ENCODE measurements at places on chromosomes 13 and 19.

- peak; percentile 75 for DNase-seq
Measured at GRCh38 chr13:51644654-51645053, 60.4 kb downstream of the WDFY2 start.

GRCh38 chr19:53982611-53983010 is 8.8 kb upstream of the CACNG6 start:
- DNase-seq, result peak; percentile 46

DNA sequence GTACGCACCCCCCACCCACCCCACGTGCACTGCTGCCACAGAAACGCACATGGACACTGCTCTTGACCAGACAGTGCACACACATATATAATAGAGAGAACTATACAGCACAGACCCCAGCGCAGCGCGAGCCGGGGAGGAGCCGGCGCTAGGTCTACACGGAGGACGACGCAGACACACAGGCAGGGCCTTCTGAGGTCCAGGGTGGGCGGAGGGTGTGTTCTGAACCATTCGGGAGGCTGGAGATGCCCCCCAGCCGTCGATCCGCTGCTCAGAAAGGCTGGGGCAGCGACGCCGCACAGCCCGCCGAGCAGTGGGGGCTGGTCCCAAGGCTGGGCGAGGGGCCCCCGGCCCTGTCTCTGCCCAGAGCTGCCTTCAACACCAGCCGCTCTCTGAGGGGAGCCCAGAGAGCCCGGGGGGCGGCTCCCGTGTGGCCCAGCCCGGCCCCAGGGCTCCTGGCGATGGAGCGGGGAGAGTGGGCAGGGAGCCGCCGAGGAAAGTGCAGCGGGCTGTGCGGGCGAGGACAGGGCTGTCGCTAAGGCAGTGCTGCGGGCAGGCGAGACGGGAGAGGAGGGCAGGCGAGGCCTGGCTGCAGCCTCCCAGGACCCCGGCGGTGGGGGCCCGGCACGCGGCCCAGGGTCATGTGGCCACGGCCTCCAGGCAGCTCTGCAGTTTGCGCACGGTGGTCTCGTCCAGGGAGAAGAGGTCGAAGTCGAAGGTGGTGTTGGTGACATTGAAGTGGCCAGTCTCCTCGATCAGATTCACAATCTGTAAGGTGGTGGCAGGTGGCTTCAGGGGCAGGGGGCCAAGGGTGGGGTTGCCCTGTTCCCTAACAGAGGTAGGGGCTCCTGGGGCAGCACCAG is 67.1 kb downstream of the MLLT1 start:
- no peak for DNase-seq

- DNase-seq, result no peak
Measured at GRCh38 chr19:17357724-17358123, 19.4 kb downstream of the PLVAP start.

DNA sequence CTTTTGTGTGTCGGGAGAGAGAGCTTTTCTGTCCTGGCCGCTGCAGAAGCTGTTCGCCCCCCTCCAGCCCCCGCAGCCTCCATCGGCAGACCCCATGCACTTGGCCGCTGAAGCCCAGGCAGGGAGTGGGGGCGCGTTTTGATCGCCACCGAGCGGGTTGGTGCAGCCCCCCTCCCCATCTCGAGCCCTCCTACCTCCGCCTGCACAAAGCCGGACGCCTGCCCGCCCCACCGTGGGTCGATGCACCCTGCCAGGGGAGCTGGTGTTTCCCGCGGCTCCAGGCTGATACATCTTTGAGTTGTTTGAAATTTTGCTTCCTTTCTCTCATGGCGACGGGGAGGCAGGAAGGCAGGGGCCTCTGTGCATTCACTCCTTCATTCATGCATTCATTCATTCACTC is 16.4 kb upstream of the ONECUT3 start:
- no peak for DNase-seq

DNA sequence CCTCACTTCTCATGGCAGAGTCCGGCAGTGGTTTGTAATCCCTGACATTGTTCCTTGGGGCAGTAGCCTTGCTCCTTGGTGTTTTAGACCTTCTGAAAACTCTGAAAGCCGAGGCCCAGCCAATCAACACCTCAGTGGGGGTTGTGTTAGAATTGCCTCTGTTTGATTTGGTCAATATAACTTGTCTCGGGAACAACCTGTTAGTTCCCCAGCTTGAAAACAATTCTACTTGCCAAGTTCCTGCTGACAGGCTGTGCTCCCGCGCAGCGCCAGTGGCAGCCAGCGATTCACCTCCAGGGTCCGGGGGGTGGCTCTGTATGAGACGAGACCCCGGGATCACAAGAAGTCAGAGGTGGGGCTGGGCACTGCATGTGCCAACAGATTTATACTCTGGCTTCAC is 81.4 kb upstream of the MEDAG start:
- no peak for DNase-seq

DNA sequence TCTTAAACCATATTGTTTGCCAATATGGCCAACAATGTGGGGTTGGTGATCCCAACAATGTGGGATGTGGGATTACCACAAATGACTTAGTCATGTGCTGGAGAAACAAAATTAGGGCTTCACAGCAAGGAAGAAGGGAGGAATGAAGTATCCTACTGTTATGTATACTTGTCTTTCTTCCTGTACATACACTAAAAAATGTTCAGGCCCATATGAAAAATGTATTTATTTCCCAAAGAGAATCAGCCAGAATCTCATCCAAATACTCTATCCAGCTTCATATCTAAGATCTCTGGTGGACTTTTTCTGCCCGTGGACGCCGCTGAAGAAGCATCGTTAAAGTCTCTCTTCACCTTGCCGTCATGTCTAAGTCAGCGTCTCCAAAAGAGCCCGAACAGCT is at the start of gene HNRNPA1L2:
TSS of gene HNRNPA1L2 (plus strand) at position 301 of the 400 bp plus-strand sequence. CDS start at position 363, 62 bp downstream.
- DNase-seq, result no peak

GRCh38 chr19:4389064-4389375 is 11.3 kb downstream of the SH3GL1 start:
- DNase-seq, result no peak

- no peak for DNase-seq
Measured at GRCh38 chr19:30862876-30863275, 486.4 kb downstream of the TSHZ3 start.

GRCh38 chr13:39888865-39889810 is 233.7 kb downstream of the COG6 start:
- DNase-seq, result no peak

GRCh38 chr13:93118081-93118615 is 108.5 kb upstream of the GPC6 start:
- no peak for DNase-seq

- no peak for DNase-seq
Measured at GRCh38 chr13:19239114-19239860, 57.7 kb upstream of the TUBA3C start.

GRCh38 chr13:101529422-101529821 is 76.9 kb downstream of the ITGBL1 start:
- peak; percentile 79 for DNase-seq

GRCh38 chr19:28569132-28570131 is 643.5 kb downstream of the UQCRFS1 start:
- no peak for DNase-seq

- DNase-seq, result no peak
Measured at GRCh38 chr13:34431827-34432581, 510.1 kb upstream of the NBEA start.

GRCh38 chr13:65768545-65768944 is 1461.6 kb downstream of the PCDH9 start:
- DNase-seq, result no peak

DNA sequence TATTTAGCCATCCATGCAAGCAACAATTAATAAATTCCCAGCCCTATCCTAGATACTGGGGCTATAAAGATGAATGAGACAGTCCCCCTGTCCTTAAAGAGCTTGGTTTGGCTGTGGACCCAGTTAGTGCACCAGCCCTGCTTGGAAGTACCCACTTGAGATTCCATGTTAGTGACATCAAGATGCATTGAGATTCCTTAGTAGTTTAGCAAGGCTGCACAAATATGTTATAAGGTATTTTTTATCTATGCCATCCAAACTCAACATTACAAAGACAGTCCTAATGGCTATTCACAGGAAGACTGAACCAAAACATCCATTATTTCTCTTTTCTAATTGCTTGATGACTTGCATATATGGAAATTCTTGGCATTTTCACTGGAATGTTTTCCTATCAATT is 48.8 kb upstream of the RAP2A start:
- DNase-seq, result peak; percentile 45

GRCh38 chr13:81139987-81140386 is 799.1 kb upstream of the SPRY2 start:
- no peak for DNase-seq

DNA sequence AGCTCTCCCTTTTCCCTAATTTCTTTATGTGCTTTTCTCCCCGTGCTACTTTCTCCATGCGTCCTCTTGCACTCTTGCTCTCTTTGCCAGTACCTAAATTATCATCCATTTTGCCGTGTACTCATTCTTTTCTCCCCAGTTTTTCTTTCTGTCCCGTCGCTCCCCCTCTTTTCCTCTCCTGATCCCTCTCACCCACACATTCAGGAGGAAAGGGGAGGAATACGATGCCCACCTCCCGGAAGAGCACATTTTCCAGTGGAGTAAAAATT is 821 bp downstream of the ZNF616 start:
- no peak for DNase-seq

- DNase-seq, result peak; percentile 90
Measured at GRCh38 chr19:35693835-35694599, 10.3 kb upstream of the ZBTB32 start.

DNA sequence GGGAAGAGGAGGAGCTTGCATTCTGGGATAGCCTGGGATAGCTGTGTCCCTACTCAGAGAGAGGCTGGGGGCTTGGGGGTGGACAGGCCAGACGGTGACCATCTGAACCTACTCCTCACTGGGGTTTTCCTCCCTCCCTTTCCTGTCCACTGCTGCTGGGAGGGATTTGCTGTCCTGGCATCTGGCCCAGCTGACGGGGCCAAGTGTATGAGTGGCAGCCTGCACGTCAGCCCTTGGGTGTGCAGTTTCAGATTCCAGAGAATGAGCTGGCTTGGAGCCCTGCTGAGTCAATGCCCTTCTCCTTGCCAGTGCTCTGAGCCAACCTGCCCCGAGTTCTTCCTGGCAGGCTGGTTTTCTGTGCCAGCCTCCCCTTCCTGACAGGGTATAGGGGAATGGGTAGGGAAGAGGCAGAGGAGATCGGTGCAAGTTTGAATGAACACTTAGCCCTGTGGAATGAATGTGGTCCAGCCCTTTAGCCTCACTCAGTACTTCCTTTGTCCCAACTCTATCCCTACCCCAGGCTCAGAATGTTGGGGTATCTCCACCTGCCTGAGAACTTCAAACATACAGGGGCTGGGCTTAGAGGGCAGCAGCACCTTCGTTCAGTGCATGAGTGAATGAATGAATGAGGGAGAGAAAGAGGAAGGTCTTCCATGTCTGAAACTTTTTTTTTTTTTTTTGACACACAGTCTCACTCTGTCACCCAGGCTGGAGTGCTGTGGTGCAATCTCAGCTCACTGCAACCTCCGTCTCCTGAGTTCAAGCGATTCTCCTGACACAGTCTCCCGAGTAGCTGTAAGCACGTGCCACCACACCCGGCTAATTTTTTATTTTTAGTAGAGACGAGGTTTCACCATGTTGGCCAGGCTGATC is 1.8 kb upstream of the ANGPTL4 start:
- peak; percentile 99 for DNase-seq
